Hepatic stellate cell (primary cell): ENCODE measurements at places on chromosomes 1 and 21.

GRCh38 chr1:234716908-234717375, 107.0 kb upstream of the IRF2BP2 start:
- DNase-seq = no peak

GRCh38 chr1:182338806-182339370, 52.7 kb downstream of the GLUL start:
- DNase-seq = no peak

GRCh38 chr1:18936471-18936813, 20.0 kb downstream of the IFFO2 start:
- no peak for DNase-seq

- DNase-seq = no peak
Observed at GRCh38 chr1:215023155-215023832, 59.2 kb upstream of the KCNK2 start.

- no peak for DNase-seq
Observed at GRCh38 chr1:35564884-35565741, 7.5 kb downstream of the NCDN start.

- DNase-seq = peak; percentile 11
Observed at GRCh38 chr1:160544647-160545046, 21.6 kb upstream of the SLAMF6 start.

DNA sequence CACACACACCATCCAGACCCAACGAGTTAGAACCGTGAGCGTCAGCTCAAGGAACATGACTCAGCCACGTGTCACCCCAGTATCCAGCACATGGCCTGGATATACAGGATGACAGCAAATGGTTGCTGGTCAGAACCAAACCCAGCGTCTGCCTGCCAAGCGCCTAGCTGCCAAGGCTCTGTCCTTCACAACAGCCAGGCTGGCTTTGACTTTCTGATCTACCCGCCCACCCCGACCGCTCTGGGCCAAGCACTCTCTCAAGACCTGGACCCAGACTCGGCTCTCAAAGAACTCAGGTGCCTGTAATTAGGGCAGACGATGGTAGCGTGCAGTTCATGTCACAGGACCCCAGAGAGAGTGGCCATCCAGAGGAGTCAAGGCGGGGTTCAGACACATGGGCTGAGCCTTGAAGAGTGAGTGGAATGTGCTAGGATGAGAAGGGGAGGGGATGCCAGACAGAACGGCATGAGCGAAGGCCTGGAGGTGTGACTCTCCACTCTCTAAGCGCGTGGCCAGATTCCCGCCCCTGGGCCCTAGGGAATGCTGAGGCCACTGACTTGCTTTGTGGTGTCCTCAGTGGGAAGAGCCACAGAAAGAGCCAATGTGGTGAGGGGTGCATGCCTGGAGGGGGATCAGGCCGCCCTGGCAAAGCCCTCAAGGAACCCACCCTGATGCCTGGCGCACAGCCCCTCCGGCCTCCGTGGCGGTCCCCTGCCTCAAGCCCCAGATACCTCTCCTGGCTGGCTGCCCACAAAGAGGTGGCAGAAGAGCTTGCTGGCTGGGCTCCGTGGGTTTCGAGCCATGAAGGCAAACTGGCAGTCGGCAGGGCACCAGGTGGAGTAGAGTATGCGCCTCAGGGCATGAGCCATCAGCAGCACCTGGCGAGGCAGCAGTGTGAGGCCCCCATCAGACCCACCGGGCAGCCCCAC, 7.0 kb downstream of the SH2D5 start:
- peak; percentile 59 for DNase-seq

DNA sequence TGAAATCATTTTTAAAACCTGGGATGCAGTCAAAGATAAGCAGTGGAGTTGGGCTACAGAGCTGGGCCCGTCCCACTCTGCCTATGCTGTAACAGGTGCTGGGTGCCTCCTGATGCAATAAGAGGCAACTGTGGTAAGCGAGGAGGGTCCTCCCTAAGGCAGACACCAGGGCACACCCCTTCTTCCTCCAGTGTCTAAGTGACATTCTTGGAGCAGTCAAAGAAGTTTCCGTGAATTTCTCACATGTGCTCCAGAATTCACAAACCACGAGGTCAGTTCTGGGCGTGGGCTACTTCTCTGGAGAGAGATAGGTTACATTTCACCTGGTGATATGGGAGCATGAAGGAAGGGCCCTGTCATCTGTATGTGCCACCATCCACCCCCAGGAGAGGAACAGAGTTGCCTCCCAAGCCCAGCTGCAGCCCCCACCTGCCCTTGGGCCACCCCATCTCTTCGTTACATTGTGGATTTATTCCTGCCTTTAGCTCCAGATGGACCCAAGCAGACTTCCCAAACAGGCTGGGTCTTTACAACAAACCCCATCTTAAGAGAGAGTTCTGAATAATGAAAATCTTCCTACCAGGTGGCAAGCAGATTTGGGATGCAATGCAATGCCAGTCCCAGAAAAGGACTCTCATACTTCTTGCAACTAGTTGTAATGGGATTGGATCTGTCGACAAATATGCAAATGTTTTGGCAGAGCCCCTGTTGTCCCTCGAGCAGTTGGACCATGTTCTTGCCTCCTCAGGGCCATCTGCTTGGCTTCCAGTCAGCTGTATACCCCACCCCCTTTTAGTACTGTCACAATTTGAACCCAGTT, 82.5 kb upstream of the CNTN2 start:
- no peak for DNase-seq
